ENCODE measurements at places on chromosomes 2 and 18.

GRCh38 chr18:48375150-48375800, 33.9 kb downstream of the ZBTB7C start:
- H3K4me1 ChIP-seq: peaks cover 9% of the 10 kb centered on the region
- DNase-seq: no peak
- H3K4me3 ChIP-seq: no peak overlapping the region
- no peaks in the 10 kb centered on the region for H3K36me3 ChIP-seq

DNA sequence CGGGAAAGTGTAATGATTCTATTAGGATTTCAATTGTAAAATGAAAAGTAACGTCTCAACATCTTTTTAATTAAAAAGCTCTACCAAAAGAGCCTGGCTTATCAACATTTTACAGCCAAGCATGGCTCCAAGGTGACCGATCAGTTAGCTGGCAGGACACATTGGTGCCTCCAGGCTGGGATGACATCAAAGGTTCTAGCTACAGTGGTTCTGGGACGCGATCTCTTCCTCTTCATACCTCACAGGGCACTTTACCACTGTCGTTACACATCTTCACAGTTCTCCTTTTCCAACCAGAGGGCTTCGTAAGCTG, 693 bp downstream of the ORC2 start:
- H3K4me3 ChIP-seq: peak overlapping the region; percentile 91
- H3K27me3 ChIP-seq: no peaks in the 10 kb centered on the region
- H3K27ac ChIP-seq: peak overlapping the region; percentile 83
- H3K4me1 ChIP-seq: peaks cover 25% of the 10 kb centered on the region

DNA sequence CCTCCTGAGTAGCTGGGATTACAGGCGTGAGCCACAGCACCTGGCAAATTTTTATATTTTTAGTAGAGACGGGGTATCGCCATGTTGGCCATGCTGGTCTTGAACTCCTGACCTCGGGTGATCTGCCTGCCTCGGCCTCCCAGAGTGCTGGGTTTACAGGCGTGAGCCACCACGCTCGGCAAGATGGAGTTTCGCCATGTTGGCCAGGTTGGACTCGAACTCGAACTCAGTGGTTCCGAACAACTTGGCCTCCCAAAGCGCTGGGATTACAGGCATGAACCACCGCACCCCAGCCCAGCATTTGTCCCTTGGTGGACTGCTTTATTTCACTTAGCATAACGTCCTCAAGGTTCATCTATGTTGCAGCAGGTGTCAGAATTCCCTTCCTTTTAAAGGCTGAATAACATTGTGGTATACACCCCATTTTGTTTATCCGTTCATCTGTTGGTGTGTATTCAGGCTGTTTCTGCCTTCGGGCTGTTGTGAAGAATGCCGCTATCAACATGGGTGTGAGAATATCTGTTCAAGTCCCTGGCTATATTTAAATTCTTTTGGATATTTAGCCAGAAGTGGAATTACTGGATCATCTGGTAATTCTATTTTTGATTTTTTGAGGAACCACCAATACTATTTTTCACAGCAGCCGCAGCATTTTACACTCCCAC, 1.2 kb upstream of the CENPA start:
- no peaks in the 10 kb centered on the region for H3K36me3 ChIP-seq
- no peaks in the 10 kb centered on the region for H3K27me3 ChIP-seq
- H3K4me1 ChIP-seq: peaks cover 7% of the 10 kb centered on the region
- no peak overlapping the region for H3K4me3 ChIP-seq

- peaks cover 8% of the 10 kb centered on the region for H3K4me1 ChIP-seq
- no peak for DNase-seq
These were observed 23.3 kb upstream of the MAPRE3 start for GRCh38 chr2:26946841-26947784.

DNA sequence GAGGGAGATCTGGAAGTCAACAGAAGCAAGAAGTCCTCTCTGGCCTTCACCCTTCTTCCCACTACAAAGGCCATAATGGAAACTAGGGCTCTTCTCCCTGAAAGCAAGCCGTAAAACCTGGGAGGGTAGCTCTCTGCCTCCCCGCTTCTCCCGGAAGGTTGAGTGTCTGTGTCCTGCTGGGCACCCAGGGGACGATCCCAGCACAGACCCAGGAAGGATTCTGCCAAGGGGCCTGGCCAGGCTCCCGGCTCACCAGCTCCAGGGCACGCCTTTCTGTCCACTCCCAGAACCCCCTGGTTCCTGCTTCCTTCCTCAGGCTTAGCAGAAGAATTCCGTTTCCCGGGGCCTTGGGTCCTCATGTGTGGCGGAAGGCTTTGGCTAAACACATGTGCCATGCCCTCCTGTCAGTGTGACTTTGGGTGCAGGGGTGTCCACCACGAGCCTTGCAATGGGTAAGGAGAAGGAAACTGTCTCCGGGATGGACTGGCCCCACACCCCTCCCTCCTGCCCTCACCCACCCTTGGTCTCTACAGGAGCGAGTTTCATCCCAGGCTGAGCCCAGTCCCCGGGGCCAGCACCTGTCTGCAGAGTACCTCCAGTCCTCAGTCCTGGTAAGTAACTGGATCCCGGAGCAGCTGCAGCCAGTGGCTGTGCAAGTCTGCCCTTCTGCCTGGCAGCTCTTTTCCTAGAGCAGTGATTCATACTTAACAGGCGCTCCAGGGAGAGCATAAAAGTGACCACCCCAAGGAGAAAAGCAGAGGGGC, 135.8 kb downstream of the TPO start:
- DNase-seq: no peak
- H3K4me1 ChIP-seq: no peaks in the 10 kb centered on the region
- no peaks in the 10 kb centered on the region for H3K36me3 ChIP-seq
- peaks cover 16% of the 10 kb centered on the region for H3K27me3 ChIP-seq
- no peak overlapping the region for H3K4me3 ChIP-seq
- no peak overlapping the region for H3K27ac ChIP-seq

- no peak overlapping the region for H3K4me3 ChIP-seq
- no peak for DNase-seq
These were observed 450.1 kb downstream of the LPIN1 start for GRCh38 chr2:12196495-12196894.

DNA sequence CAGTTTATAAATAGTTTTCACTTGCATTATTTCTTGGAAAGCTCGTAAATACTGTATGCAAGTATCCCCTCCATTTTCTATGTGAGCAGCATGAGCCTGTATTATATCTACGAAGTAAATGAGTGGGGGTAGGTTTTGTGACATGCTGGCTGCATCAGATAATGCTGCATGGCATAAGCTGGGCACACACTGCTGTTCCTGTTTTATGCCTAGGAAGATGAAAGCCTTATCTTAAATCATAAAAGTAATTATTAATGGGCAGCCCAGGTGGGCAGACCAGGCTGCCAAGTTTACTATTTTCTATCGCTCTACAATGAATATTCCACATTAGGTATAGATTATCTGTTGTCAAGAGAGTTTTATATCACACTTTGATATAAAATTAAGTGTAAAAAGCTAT, 854.6 kb downstream of the DPP10 start:
- H3K27me3 ChIP-seq: no peaks in the 10 kb centered on the region
- peaks cover 24% of the 10 kb centered on the region for H3K4me1 ChIP-seq
- H3K36me3 ChIP-seq: no peaks in the 10 kb centered on the region
- no peak for DNase-seq
- no peak overlapping the region for H3K4me3 ChIP-seq

GRCh38 chr18:8812631-8813030, 107.3 kb downstream of the MTCL1 start:
- no peak for DNase-seq

GRCh38 chr2:188452084-188452483, 160.4 kb downstream of the GULP1 start:
- H3K36me3 ChIP-seq: no peaks in the 10 kb centered on the region
- H3K27ac ChIP-seq: no peak overlapping the region
- H3K4me1 ChIP-seq: no peaks in the 10 kb centered on the region
- H3K4me3 ChIP-seq: no peak overlapping the region
- no peaks in the 10 kb centered on the region for H3K27me3 ChIP-seq
- DNase-seq: no peak

DNA sequence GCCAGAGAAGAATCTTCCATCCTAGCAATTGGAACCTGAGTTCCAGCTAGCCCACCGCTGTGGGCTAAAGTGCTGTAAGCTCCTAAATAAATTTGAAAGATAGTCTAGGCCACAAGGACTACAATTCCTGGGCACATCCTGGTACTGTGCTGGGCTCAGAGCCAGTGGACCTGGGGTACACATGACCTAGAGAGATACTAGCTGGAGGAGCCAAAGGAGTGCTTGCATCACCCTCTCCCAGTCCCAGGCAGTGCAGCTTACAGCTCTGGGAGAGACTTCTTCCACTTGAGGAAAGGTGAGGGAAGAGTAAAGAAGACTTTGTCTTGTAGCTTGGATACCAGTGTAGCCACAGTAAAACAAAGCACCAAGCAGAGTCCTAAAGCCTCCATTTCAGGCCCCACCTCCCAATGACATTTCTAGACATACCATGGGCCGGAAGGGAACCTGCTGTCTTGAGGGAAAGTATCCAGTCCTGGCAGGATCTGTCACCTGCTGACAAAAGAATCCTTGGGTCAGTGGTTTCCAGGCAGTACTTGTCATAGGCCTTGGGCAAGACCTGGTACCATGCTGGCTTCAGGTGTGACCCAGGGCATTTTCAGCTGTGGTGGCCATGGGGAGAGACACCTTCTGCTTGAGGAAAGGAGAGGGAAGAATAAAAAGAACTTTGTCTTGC, 89.5 kb downstream of the TMEM185B start:
- H3K27me3 ChIP-seq: no peaks in the 10 kb centered on the region
- H3K36me3 ChIP-seq: peaks cover 11% of the 10 kb centered on the region
- H3K4me1 ChIP-seq: no peaks in the 10 kb centered on the region
- no peak overlapping the region for H3K4me3 ChIP-seq
- no peak for DNase-seq

GRCh38 chr2:120108749-120109148, 95.9 kb downstream of the EPB41L5 start:
- H3K36me3 ChIP-seq: no peaks in the 10 kb centered on the region
- H3K27ac ChIP-seq: no peak overlapping the region
- H3K4me3 ChIP-seq: no peak overlapping the region
- H3K27me3 ChIP-seq: no peaks in the 10 kb centered on the region

- H3K4me1 ChIP-seq: no peaks in the 10 kb centered on the region
- no peak overlapping the region for H3K27ac ChIP-seq
- no peak for DNase-seq
These were observed 44.9 kb downstream of the NCKAP5 start for GRCh38 chr2:133523406-133523805.

DNA sequence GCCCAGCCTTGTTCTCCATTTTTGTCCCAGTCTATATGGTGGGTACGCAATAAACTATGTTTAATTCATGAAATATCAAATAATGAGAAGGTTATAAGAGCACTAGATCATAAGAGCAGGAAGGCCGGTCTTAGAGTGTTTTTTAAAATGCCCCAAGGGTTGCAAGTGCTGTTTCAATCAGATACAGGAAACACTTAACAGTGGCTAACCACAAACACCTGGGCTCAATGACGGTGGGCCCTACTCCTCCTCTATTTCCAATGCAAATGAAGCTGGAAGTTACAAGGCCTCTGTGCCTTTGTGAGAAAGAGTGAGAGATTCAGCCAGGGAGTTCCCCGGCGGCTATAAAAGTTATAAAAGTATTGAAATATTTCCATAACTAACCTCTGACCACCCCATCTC, 18.9 kb upstream of the WDR33 start:
- no peaks in the 10 kb centered on the region for H3K4me1 ChIP-seq
- no peaks in the 10 kb centered on the region for H3K36me3 ChIP-seq
- no peak overlapping the region for H3K4me3 ChIP-seq
- H3K27ac ChIP-seq: no peak overlapping the region

GRCh38 chr2:229313591-229313990, 42.5 kb upstream of the PID1 start:
- no peaks in the 10 kb centered on the region for H3K27me3 ChIP-seq
- H3K36me3 ChIP-seq: no peaks in the 10 kb centered on the region
- no peaks in the 10 kb centered on the region for H3K4me1 ChIP-seq
- DNase-seq: no peak
- no peak overlapping the region for H3K4me3 ChIP-seq

DNA sequence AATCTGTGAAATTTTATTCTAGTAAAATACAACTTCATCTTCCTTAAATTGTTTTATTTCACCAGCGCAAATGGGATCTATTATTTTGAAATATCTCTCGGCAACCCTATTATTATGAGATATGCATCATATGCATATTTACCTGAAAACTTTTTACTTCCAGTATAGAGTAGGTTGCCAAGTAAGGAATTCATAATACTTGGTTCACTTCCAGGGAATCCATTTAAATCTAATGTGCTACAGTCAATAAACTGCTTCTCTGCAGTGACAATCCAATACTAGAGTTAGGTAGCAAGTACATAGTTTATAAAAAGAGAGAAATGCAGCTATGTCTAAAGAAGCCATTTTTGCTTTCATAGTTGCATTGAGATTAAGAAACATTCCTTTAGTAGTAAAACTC, 88.8 kb upstream of the FAM117B start:
- no peaks in the 10 kb centered on the region for H3K4me1 ChIP-seq
- H3K27ac ChIP-seq: no peak overlapping the region
- DNase-seq: no peak

- H3K4me3 ChIP-seq: no peak overlapping the region
- no peaks in the 10 kb centered on the region for H3K27me3 ChIP-seq
- H3K27ac ChIP-seq: no peak overlapping the region
- no peaks in the 10 kb centered on the region for H3K36me3 ChIP-seq
These were observed 147.1 kb downstream of the COL4A4 start for GRCh38 chr2:227016894-227017293.

DNA sequence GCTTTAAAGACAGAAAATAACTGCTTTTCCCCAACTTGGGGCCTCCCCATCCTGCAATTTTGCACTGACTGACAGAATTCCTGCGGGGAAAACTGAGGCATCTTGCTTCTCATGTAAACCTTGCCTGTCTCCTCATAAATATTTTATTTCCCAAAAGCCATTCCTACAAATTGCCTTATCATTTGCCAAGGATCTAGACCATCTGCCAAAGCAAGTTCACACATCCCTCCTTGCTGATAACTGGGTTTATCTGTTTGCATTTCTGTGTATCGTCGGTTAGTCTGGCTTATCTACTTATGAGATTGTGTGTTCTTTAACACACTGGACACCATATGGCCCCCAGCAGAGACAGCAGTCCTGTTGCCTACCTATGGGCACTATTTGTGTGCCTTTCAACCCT, 3.0 kb upstream of the CNGA3 start:
- no peaks in the 10 kb centered on the region for H3K36me3 ChIP-seq
- no peak overlapping the region for H3K27ac ChIP-seq
- no peak overlapping the region for H3K4me3 ChIP-seq
- H3K4me1 ChIP-seq: peaks cover 19% of the 10 kb centered on the region

- no peak for DNase-seq
- H3K27ac ChIP-seq: no peak overlapping the region
- H3K36me3 ChIP-seq: no peaks in the 10 kb centered on the region
- H3K4me3 ChIP-seq: no peak overlapping the region
- no peaks in the 10 kb centered on the region for H3K27me3 ChIP-seq
These were observed 151.0 kb upstream of the COPS8 start for GRCh38 chr2:236934656-236935055.

GRCh38 chr2:68472796-68473414, 5.5 kb downstream of the APLF start:
- DNase-seq: no peak
- H3K4me3 ChIP-seq: no peak overlapping the region
- no peaks in the 10 kb centered on the region for H3K27me3 ChIP-seq
- no peak overlapping the region for H3K27ac ChIP-seq
- no peaks in the 10 kb centered on the region for H3K36me3 ChIP-seq
